Activated T-helper 9 cell treated with anti-CD3 and anti-CD28 coated beads, Interleukin-2, amount 50 U/mL, for 16 hours (primary cell): ENCODE measurements at places on chromosomes 3 and 15.

- no peak for DNase-seq
These were observed 175.4 kb downstream of the MBNL1 start for GRCh38 chr3:152444029-152444641.

DNA sequence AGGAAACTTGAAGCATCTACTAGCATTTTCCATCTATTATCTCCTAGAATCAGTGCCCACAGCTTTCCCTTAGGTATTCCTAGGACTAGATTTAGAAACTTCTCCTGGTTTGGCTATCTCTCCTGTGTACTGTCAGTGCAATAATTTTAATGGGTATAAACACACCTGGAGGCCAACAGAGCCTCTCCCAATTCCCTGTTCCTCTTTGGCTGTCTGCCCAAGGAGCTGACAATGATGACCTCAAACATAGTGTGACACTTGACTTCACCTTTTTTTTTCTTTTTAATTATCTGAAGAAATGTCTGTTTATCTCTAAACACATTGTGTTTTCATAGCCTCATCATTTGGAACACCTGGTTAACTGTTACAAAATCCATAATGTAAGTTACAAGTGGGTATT is 754.5 kb upstream of the ALCAM start:
- no peak for DNase-seq

DNA sequence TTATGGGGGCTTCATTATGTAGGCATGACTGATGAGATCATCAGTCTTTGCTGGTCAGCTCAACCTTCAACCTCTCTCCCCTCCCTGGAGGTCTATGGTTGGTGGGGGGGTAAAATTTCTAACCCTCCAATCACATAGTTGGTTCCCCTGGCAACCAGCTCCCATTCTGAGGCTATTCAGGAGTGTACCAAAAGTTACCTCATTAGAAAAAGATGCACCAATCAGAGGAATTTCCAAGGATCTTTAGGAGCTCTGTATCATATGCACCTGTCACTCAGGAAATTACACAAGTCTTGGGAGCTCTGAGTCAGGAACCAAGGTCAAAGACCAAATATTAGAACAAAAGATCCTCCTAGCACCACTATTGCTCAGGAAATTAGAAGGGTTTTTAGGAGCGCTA is 21.4 kb upstream of the LEO1 start:
- no peak for DNase-seq

DNA sequence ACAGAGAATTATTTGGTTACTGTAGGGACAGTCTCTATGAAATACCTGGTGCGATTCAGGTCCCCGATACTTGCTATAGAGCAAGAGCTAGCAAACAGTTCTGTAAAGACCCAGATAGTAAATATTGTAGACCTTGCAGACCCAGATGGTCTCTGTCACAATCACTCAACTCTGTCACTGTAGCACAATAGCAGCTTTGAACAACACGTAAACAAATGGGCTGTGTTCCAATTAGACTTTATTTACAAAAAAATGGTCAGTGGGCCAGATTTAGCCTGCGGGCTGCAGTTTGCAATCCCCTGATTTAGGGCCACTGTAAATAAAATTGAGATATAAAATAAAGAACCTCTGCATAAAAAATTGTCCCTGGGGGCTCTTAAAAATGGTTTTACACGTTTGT is 127.7 kb downstream of the SV2B start:
- no peak for DNase-seq
